ENCODE measurements at places on chromosomes 5 and 9.
A peak's percentile ranks its signal among the peaks of the same experiment; 100 is the strongest.

DNA sequence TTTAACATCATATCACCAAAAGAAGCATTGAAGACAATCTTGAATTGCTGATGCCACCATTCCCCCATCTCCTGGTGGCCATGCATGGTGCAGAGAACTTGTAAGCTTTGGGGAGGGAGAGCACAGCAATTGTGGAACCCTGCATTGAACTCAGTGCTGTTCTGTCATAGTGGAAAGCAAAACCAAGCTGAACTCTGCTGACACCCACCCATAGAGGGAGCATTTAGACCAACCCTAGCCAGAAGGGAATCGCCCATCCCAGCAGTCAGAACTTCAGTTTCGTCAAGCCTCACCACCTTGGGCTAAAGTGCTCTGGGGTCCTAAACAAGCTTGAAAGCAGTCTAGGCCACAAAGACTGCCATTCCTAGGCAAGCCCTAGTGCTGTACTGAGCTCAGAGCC is 37.4 kb upstream of the RUSC2 start:
- no peak for DNase-seq

GRCh38 chr5:65061974-65062353 is 293.2 kb downstream of the CWC27 start:
- no peak for DNase-seq

DNA sequence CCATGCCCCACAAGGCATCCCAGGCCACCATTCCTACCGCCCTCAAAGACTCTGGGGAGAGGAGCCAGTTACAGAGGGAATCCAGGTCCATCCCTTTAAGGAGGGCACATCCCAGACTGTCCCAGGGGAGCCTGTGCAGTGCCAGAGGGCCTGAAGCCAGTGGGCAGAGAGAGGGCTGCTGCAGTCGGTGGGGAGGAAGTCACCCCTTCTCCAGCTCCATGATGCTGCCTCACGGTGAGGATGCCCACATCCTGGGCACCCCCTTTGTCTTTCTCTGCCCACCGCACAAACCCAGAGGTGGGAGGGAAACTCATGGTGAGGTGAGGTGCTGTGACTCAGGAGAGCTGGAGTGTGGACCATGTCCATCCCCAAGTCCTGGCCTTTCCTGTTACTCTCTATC is 26.2 kb upstream of the ANKRD33B start:
- no peak for DNase-seq

DNA sequence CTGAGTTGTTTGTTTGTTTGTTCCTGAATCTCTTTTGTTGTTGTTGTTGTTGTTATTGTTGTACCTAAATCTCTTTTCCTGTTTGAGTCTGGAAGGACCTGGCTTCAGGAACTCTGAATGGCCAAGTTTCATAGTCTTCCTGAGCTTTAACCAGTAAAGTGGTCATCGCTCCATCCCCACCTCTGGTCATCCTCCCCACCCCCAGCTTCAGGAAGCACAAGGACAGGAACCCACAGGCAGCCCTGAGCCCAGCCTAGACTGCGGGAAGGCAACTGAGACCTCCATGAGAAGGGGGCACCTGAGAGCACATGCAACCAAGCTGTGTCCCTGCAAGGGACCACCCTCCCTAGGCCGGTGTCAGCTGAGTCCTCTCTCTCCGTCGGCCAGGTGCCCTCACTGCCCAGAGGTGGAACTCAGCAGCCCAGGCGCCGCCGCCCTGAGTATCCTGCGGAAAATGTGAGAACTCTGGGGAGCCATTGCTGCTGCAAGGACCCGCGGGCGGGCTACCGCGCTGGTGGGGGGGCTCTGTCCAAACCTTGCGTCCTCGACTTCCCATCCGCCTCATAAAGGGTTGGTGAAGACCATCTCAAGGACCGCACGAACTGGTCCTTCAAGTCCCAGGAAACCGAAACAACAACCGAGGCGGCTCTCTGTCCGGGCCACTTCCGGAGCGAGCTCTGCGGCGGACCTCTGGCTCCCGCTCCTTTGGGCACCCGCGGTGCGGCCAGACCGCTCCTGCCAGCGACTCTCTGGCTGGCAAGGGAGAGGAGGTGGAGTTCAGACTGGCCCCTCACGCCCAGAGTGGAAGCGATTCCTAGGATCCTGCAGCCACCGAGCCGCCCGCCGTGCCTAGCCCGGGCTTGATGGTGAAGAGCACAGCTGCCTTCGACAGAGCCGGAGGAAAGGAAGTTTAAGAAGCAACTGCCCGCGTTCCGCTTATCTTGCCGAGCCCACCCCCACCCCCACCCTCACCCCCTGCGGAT is 4.2 kb downstream of the BARX1 start:
- DNase-seq: peak; percentile 44

- peak; percentile 98 for DNase-seq
Measured at GRCh38 chr5:1315709-1316587, 21.1 kb upstream of the TERT start.

- no peak for DNase-seq
Measured at GRCh38 chr9:16848179-16848578, 22.3 kb downstream of the BNC2 start.

GRCh38 chr5:61477788-61478187 is 145.7 kb downstream of the ZSWIM6 start:
- DNase-seq: no peak

Data from MM.1S (cell line).